ENCODE measurements at places on chromosomes 4 and X.

DNA sequence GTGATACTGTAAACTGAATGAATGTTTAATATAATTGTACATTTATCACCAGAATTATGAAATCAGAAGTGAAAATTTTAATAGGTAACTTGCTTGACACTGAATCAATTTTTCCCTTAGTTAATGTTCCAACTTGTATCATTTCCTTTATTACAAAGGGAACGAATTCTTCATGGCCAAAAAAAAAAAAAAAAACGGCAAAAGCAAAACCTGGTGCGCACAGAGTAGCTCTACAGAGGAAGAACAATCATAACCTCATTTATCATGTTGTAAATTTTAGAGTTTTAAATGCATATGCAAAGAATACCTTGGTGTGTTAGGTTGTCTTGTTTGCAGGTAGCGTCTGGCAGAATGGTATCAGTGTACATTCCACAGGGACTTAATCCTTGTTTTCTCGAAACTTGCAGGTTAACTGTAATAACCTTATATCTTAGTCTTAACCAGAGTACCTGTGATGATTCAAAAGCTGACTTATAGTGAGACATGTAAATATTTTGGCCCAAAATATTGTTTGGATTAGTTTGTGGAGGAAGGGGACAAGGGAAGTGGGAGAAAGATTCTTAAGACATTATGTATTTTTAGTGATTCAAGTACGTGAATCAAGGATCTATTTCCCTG lies 70.0 kb downstream of the NPNT start:
- no peak for DNase-seq

DNA sequence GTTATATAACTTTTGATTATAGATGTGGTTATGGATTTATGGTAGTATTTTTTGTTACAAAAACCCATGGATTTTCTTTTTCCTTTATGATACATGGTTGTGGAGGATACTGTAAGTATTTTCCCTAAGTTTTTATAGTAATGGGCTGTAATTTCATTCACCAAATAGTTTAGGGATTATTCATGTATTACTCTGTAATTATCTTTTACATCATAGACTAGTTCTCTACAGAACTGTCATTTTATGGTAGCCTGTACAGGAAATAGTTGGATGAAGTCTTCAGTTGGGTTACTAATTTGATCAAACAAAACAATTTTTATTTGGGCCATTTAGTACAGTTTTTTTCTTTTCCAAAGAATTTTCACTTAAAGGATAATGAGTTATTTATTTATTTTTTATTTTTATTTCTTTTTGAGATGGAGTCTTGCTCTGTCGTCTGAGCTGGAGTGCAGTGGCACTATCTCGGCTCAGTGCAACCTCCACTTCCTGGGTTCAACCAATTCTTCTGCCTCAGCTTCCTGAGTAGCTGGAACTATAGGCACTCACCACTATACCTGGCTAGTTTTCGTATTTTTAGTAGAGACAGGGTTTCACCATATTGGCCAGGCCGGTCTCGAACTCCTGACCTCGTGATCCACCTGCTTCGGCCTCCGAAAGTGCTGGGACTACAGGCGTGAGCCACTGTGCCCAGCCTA lies 42.1 kb downstream of the RBPJ start:
- DNase-seq = no peak

GRCh38 chrX:41122664-41123257 lies 37.5 kb downstream of the USP9X start:
- DNase-seq = no peak

- no peak for DNase-seq
Measured at GRCh38 chr4:76753814-76754213, 144.1 kb downstream of the SOWAHB start.

DNA sequence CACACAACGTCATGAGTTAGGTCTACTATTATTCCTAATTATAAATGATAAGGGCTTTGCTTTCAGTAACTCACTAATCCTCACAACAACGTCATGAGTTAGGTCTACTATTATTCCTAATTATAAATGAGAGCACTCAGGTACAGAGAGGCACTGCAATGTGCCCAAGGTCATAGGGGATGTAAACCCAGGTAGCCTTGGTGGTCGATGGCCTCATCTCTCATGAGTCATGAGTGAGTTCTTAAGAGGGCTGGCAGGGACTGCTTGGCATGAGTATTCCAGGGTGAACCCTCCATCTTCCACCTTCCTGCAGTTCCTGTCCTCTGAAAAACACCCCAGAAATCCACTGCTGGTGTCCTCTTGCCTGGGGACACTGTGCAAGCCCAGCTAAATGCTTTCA lies 317.1 kb downstream of the STK32B start:
- DNase-seq = no peak

All from NCI-H1436 (cell line).